ENCODE measurements at places on chromosomes 1 and 21.

GRCh38 chr1:114135786-114136185 is 17.9 kb downstream of the SYT6 start:
- DNase-seq = no peak

DNA sequence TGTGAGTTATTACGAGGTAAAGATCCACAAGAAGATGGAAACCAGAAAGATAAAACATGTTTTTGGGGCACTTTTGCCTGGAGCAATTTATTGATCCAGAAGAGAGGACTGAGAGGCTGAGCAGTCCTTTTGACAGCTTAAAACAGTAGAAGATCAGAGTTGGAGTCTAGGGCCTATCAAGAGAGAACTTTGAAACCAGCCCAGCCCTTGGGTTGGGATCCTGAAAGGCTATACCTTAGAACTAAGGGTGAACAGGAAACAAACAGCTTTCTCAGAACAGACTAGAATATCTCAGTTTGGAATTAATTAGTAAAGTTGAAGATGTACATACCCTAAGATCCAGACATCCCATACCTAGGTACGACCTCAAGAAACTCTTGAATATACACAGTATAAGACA is 89.6 kb downstream of the ZZZ3 start:
- no peak for DNase-seq

DNA sequence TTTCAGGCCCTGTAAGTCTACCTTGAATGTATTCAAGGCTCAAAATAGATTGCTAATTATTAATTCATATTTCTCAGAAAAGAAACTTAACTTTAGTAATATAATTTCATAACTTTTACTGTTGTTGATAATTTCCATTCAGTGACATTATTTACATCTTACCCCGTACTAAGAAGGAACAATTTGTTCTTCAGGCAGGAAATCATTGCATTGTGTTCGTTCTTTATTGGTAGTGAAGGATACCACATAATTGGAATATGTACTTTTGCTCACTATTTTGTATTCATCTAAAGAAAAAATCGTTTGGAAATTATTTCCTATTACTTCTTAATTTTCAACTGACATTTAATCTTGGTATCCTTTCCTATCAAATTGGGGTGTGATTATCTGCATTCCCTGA is 39.4 kb downstream of the CTTNBP2NL start:
- DNase-seq = no peak

DNA sequence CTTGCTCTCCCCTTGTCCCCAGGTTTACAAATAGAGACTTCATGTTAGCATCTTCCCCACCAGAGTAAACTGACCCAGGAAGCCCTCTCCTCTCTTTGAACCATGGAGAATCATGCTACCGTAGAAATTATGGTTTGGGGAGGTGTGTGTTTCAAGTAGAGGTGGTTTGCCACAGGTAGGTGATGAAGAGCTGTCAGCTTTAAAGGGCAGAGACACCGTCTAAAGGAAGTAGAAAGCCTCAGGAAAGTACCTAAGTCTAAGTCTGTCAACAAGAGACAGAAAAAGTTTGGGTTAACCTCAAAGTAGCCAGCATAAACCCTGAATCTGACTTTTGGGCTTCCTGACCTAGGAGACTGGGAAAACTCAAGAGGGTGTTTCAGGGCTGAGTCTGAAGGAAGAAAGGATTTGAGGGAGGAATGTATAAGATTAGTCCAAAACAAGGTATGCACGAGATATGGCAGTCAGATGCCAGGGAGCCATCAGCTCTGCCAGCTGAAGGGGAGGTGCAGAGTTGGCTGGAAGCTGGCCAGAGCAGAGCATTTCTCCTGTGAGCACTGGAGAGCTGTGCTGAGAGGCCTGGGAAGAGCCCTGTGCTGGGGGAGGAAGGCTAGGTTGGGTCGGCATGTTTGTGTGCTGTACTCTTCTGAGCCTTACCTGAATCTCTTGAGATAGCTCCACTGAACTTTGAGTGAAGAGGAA is 14.3 kb downstream of the ADAMTSL4 start:
- peak; percentile 48 for DNase-seq

- no peak for DNase-seq
These were observed 203.2 kb downstream of the RHOU start for GRCh38 chr1:228938537-228938901.

DNA sequence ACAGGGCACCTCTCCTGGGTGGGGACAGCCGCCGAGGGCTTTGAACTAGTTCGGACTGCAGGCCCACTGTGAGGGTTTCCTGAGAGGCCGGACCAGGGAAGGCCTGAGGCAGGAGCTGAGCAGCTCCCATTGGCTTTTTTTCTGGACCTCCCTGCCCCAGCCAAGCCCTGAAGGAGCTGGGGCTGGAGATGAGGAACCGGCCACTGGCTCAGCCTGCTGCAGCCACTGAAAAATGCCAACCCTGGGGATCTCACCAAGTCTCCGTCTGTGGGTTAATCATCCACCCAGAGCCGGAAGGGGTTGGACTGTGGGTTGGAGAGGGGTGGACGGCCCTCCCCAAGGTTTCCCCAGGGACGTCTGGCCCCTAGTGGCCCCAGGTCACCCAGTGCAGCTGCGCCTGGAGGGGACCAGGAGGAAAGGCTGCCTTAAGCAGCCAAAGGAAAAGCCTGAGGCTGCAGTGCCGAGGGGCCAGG is 2.5 kb downstream of the VWA1 start:
- DNase-seq = peak; percentile 29

GRCh38 chr21:46422636-46423241 is 36.0 kb upstream of the DIP2A start:
- DNase-seq = no peak

- DNase-seq = no peak
These were observed 53.7 kb downstream of the ELK4 start for GRCh38 chr1:205577874-205578658.

GRCh38 chr1:112866981-112867380 is 89.0 kb downstream of the SLC16A1 start:
- DNase-seq = no peak

DNA sequence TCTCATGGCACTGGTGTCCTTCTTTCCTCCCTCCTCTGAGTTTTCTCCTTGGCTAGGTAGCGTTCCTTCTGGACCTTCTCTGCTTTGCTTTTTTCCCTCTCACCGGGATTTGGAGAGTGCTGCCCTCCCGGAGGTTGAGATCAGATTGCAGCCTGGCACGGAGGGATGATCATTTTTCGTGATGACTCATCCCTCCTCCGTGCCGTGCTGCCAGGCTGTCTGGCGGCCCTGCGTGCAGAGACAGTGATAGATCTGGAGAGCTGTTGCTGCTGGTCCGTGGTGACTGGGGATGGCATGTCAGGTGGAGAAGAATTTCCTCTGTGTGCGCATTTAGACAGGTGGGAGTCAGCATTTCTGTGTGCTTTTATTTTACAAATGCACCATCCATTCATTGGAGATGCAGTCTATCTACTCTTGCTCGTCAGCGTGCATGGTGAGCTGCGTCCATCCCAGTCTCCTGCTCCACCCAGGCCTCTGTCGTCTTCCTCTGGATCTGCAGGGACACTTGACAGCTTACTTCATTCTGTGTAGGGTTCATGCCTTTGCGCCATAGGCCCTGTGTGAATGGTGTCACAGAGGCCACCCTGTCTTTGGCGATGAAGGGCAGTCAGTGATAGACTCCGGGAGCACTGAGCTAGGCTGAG is 104.4 kb downstream of the PCBP3 start:
- peak; percentile 60 for DNase-seq

GRCh38 chr1:234715252-234716014 is 105.5 kb upstream of the IRF2BP2 start:
- no peak for DNase-seq

GRCh38 chr1:52601991-52602855 is at the start of gene GPX7:
TSS of gene GPX7 (plus strand) at chr1:52602371. CDS start at chr1:52602410, 39 bp downstream.
- DNase-seq = peak; percentile 56

DNA sequence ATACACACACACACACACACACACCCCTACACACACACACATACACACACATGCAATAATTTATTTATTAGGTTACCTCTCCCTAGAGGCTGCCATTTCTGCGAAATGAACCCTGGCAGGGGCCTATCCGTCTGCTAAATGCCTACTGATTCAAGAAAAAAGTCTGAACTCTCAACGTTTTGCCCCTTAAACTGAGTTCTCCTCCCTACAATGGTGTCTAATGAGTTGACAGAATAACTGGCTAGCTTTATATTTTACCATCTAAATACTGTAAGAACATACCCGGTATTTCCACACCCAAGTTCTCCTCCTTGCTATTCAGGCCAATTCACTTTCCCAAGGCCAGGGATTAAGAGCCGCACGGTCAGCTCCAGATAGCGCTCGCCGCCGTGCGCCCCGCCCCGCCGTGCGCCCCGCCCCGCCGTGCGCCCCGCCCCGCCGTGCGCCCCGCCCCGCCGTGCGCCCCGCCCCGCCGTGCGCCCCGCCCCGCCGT is 339 bp upstream of the RNPC3 start:
- peak; percentile 59 for DNase-seq

DNA sequence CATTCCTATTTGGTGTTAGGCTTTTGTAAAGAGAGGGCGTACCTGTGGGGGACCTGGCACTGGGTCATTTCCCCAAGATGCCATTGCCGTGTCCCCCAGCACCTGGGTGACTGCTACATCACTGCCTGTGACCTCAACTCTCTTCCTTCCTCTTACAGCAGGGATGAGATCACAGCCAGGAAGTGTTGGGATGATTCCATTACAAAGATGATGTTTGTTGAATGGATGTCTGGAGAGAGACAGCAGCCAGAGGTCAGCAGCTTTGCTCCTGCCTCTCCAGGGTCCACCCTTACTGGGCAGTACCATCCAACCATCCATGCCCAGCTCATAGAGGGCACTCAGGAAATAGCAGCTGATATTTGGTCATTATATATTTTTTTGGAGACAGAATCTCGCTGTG is 35.1 kb downstream of the TMEM51 start:
- DNase-seq = peak; percentile 56

DNA sequence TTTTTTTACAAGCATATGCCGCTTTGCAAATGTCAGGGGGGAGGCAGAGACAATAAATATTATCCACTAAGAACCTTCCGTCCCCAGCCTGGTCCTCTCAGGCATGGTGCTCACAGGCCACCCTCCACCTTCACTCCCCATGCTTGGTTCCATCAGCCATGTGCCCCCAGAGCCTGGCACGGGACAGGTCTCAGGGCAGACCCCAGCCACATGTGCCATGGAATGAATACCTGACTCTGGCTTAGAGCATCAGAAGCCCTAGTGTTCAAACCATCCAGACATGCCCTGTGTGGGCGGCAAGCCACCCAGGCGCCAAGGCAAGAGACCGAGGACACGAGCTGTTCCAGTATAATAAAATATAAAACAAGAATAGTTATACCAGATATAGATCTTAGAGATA is 5.4 kb downstream of the LSS start:
- DNase-seq = no peak

DNA sequence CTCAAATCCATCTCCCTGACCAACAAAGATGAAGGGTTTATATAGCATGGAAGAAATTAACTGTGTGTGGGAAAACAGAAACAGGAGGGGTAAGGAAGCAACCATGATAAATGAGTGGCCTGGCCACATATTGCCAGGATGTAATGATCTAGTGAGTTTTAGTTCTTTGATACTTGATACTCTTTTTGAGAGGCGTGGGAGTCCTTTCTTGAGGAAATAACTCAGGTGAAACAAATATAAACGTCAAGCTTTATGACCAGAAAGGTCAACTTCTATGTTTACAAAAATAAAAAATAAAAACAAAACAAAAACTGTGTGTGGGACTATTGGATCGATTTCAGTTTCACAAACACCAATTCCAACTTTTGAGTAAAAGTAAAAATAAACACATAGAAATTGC is 860.8 kb upstream of the B3GALT2 start:
- no peak for DNase-seq

GRCh38 chr1:78831731-78832360 is 174.7 kb downstream of the ADGRL4 start:
- peak; percentile 98 for DNase-seq

GRCh38 chr21:15029077-15029476 is 35.7 kb downstream of the NRIP1 start:
- DNase-seq = no peak

DNA sequence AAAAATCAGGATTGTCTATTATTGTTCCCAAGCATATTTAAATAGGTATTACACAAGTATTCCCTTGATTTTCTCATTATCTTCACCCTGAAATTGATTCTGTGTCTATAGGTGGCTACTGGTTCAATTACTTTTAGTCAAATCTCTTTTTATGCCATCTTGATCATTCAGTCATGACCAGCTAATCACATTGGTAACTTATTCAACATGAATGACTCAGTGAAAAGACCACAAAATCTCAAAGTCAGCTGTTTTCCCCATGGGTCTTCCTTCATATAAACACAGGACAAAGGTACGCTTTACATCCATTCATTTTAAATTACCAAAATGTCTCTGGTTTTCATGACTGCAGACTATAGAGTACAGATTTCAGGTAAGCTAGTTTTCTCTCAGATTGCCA is 23.7 kb upstream of the NRIP1 start:
- no peak for DNase-seq

DNA sequence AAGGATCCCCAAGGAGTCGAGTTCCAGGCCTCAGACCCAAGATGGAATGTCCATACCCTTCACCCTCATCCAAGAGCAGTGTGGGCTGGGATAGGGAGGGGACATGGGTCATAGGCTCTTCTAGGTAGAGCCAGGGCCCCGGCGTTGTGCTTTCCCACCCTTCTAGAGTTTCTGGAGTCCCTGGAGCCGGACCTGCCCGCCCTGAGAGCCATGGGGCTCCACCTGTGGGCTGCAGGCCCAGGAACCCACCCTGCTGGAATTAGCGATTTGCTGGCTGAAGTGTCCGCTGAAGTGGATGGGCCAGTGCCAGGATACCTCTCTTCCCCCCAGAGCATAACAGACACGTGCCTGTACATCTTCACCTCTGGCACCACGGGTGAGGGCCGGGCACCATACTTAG is 1.1 kb downstream of the SLC27A3 start:
- no peak for DNase-seq

DNA sequence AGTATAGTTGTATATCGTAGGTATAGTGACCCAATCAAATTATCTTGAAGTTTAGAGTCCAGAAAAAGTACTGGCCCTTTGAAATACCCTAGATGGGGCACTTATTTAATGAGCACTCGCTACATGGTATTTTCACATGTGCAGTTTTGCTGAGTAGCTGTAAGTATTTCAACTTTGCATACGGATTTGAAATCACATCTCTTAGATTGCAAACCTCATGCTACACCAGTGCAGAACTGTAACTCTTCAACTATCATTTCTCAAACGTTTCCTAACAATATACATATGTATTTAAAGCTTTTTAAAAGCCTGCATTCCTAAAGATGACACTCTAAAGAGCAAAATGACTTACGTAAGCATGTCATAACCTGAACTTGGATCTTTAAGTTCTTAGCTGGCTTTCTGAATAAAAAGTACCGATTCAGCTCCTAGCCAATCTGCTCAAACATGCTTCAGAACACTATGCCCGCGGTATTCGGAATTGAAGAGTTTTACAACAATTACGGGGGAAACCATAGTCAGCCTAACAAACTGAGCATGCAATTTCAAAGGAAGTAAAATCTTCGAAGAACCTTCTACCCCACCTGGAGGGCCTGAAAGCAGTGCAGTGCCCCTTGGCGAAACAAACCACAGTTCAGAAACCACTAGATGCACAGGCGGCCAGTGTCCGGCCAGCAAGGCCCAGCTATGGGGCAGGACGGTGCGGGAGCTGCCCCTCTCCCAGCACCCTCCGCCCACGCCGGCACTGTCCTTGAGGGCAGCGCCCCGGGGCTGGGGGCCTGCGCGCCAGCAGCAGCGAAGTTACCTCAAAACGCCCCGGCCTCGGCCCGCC is 863 bp downstream of the FH start:
- peak; percentile 40 for DNase-seq

GRCh38 chr1:212490276-212490675 is 57.6 kb downstream of the NENF start:
- DNase-seq = no peak

GRCh38 chr1:213183036-213183672 is 132.1 kb downstream of the RPS6KC1 start:
- no peak for DNase-seq

- DNase-seq = no peak
These were observed 119.2 kb upstream of the NGF start for GRCh38 chr1:115457289-115457688.
